Inflammatory macrophage treated with lipopolysaccharide for 4 hours (primary cell): ENCODE measurements at places on chromosomes 2 and 18.

DNA sequence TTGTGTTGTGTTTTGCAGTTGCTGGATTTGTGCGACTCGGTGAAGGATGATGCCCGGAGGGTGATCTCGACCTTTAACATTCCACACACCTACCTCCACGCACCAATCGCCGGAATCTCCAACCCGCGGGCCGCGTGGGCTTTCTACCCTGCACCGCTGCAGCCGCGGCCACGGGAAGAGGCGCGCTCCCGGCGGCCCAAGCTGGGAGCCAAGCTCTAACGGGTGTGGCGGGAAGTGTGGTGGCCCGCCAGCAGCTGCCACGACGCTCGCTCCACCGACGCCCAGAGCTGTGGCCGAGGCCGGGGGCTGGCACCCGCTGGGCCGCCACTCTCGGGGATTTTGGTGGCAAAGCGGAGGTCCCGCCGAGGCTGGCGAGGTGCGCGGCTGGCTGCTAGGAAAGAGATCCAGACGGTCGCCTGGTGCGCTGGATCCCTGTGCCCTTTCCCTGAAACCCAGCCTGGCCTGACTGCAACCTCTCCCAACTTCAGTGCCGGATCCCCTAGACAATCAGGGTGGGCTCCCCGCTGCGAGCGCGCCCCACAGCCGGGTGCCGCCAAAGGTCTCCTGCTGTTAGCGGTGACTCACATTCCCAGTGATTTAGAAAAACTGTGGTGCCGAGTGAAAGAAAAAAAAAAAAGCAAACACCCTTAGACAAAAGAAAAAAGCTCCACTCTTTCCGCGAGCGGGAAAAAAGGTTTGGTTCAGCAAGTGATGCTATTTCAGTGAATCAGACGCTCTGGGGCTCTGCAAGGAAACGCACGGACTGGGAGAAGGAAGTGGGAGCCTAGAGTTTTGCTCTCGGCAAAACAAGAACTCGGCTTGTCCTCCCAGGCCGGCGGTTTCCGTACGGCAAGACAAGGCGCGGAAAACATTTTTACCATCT is 2.9 kb upstream of the BCL2L11 start:
- peak; percentile 64 for DNase-seq

- DNase-seq: no peak
Observed at GRCh38 chr2:127576433-127577207, 41.1 kb downstream of the MYO7B start.

- DNase-seq: peak; percentile 82
Observed at GRCh38 chr2:157173740-157174184, 83.7 kb upstream of the GALNT5 start.

- DNase-seq: no peak
Observed at GRCh38 chr2:112486895-112487294, 4.9 kb downstream of the TTL start.

DNA sequence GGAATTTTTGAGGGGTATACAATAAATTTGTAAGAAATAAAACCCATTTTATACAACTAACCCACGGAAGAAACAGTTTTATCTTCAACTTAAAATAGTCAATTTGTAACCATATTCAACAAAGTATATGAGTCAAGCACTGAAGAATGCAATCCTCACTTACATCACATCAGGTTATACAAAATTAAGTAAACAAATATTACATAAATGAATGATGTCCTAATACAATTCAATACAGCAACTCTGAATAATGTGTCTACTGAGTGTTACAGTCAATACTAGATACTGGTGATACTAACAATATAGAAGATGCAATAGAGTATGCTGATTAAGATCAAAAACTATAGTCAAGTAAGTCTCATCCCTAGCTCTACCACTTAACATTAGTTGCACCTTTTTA is 58.6 kb downstream of the FANCL start:
- peak; percentile 3 for DNase-seq

- DNase-seq: no peak
Observed at GRCh38 chr2:9105601-9106337, 100.8 kb upstream of the ASAP2 start.
